Panc1 (cell line): ENCODE measurements at places on chromosomes 2 and 18. TPM values are rescaled to one million over a fixed set of nuclear protein-coding genes. Genes with fewer than 3 reads are reported as not detected.

DNA sequence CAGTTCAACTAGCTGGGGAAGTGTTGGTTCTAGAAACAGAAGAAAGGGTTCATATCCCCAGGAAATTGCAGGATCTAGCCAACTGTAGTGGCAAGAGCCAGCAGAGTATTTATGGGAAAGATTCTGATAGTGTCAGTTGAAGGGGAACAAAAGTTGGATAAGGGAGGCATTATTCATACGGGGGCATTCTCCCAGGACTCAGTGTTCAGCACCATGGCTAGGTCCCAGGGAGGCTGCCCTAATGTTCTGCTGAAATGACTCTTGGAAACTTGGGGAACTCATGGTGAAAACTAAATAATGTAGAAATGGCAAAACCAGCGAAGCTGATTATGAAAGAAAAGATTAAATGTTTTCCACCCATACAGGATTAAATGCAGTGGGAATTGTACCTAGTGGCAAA lies 543.7 kb downstream of the TRIB2 start:
- H3K36me3 ChIP-seq, result no peaks in the 10 kb centered on the region
- no peak for DNase-seq
- H3K4me1 ChIP-seq, result no peaks in the 10 kb centered on the region
- no peak overlapping the region for H3K4me3 ChIP-seq
- no peaks in the 10 kb centered on the region for H3K27me3 ChIP-seq

DNA sequence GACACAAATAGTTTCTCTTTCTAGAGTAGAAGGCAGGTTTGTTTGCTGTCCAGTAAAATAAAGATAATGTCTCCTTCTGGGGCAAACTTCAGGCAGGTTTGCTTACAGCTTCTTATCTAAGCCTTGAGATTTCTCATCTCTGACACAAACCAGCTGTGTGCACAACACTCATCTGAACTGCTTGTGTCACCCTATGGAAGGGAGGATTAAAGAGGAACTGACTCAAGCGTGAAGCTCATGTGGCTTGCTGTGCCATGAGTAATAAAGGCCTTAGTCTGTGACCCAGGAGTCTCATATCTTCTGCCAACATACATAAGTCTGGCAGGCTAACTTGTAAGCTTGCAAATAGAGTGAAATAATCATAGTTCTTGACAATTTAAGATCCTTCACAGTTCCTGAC lies 24.2 kb upstream of the CPO start:
- peak; percentile 92 for DNase-seq
- H3K4me1 ChIP-seq, result no peaks in the 10 kb centered on the region
- no peak overlapping the region for H3K27ac ChIP-seq
- no peaks in the 10 kb centered on the region for H3K27me3 ChIP-seq
- H3K36me3 ChIP-seq, result no peaks in the 10 kb centered on the region
- no peak overlapping the region for H3K4me3 ChIP-seq

DNA sequence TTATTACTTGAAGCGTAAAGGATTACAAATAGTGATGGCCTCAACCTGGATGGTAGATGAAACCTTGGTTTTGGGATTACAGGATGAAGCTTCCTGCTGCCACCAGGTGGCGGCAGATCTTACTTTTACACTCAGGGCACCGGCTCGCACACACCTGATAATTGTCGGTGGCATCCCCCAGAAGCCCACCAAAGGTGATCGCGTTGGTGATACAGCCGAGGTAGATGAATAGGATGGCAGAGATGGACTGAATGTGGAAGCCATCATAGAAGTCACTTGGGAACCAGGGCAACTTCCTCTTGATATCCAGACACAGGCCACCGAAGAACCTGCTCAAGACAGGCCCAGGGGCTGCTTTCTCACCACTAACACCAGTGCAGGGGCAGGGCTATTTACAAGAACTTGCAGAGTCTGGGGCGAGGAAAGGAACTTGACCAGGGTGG lies 51.8 kb downstream of the MTHFD2 start:
- no peak overlapping the region for H3K4me3 ChIP-seq
- H3K27ac ChIP-seq, result no peak overlapping the region
- H3K36me3 ChIP-seq, result no peaks in the 10 kb centered on the region
- peak; percentile 17 for DNase-seq
- H3K27me3 ChIP-seq, result no peaks in the 10 kb centered on the region

DNA sequence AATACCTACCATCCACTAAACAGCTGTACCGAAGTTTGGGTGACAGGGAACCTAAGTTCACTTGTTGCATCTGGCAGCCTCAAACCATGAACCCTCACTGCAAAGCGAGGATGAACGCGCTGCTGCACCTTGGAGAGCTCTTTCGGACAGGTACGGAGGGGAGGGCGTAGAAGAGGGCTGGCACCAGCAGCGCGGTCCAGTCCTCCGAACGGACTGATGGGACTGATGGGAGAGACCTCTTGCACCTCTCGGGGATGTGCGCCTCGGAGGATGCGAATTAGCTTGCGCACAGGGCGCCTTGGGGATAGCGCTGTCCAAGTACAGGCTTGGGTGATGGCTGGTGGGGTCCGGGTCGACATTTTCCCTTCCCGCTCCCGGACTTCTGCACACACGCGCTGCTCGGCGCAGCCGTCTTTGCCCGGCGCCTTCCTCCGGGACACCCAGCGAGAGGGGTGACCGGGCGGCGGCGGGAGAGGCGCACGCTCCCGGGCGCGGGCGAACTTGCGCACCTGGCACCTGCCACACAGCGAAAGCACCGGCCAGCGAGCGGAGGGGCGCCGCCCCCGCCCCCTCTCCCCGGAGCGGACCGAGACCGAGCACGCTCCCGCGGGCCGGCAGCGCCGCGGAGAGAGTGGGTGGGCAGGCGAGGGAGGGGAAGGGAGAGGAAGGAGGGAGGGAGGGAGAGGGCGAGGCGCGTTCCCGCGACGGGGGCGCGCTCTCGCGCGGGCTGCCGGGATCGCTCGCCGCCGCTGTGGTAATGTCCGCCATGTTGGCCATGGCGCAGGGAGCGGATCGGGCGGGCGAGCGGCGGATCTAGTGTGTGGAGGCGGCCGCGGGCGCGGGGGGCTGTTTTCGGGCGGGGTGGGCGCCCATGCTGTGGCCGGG lies at the start of gene EPC2:
TSS of gene EPC2 (plus strand) at position 754 of the 885 bp plus-strand sequence. CDS start 267 bp downstream, outside the sequence.
- H3K4me3 ChIP-seq, result peak within 1 kb of the TSS; percentile 87
- no peak for DNase-seq
- no peaks in the 10 kb centered on the region; the same call in 1 of the 2 replicates for H3K36me3 ChIP-seq
- H3K27me3 ChIP-seq, result peaks cover 13% of the 10 kb centered on the region
- H3K4me1 ChIP-seq, result peaks cover 13% of the 10 kb centered on the region

DNA sequence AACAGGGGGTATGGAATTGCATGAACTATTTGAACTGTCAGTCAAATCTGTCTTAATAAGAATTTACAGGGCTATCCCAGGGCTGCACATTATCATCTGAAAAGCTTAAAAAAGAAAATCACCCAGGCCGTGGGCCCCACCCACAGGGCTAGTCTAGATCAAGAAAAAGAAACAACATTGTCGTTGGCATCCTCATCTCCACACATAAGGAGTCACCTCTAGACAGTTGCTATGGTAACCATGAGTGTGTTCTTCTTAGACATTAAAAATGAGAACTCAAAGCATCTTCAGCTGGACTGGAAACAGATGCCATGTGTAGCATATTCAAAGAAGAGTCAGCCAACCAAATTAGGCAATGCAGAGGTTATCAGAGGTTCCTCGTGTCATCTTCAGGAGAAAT lies 72.3 kb upstream of the CPO start:
- no peaks in the 10 kb centered on the region for H3K36me3 ChIP-seq
- H3K4me3 ChIP-seq, result no peak overlapping the region
- H3K27me3 ChIP-seq, result no peaks in the 10 kb centered on the region
- DNase-seq, result no peak
- H3K27ac ChIP-seq, result no peak overlapping the region

- H3K27me3 ChIP-seq, result no peaks in the 10 kb centered on the region
- peaks cover 2% of the 10 kb centered on the region; the same call in 1 of the 2 replicates for H3K36me3 ChIP-seq
- peak overlapping the region; percentile 48; the same call in 1 of the 2 replicates for H3K27ac ChIP-seq
- DNase-seq, result no peak
Observed at GRCh38 chr18:70338890-70339289, 50.0 kb downstream of the SOCS6 start.

Gene IL1R2
- total RNA-seq, result 0.15 TPM

GRCh38 chr2:149329489-149330126 lies 779 bp upstream of the LYPD6 start:
- no peaks in the 10 kb centered on the region; the same call in 1 of the 2 replicates for H3K4me1 ChIP-seq
- H3K27ac ChIP-seq, result no peak overlapping the region
- H3K4me3 ChIP-seq, result peak overlapping the region; percentile 66

Gene B3GNT7
- 83.3 TPM for total RNA-seq

- H3K36me3 ChIP-seq, result no peaks in the 10 kb centered on the region
- H3K4me3 ChIP-seq, result no peak overlapping the region
- no peak for DNase-seq
- no peak overlapping the region for H3K27ac ChIP-seq
Observed at GRCh38 chr2:98839292-98839691, 96.7 kb downstream of the CRACDL start.

DNA sequence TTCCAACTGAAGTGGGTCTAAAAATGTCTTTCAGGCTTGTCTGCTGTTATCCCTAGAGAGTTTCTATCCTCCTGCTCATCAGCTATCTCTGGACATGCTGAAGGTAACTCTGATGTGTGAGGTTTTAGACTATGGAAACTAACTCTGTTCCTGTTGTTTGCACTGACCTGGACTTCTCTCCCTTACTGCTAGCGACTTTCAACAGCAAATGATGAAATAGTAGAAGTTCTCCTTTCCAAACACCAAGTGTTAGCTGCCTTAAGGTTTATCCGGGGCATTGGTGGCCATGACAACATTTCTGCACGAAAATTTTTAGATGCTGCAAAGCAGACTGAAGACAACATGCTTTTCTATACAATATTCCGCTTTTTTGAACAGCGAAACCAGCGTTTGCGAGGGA lies 26.9 kb downstream of the RMC1 start:
- H3K27me3 ChIP-seq, result no peaks in the 10 kb centered on the region
- peaks cover 40% of the 10 kb centered on the region for H3K36me3 ChIP-seq
- peaks cover 5% of the 10 kb centered on the region; the same call in 1 of the 2 replicates for H3K4me1 ChIP-seq
- DNase-seq, result no peak
- H3K27ac ChIP-seq, result no peak overlapping the region
- no peak overlapping the region for H3K4me3 ChIP-seq

GRCh38 chr18:48921305-48922225 lies 29.2 kb downstream of the SMAD7 start:
- peak overlapping the region; percentile 67 for H3K27ac ChIP-seq
- H3K27me3 ChIP-seq, result no peaks in the 10 kb centered on the region
- DNase-seq, result no peak
- H3K4me1 ChIP-seq, result peaks cover 60% of the 10 kb centered on the region
- H3K36me3 ChIP-seq, result no peaks in the 10 kb centered on the region; the same call in 1 of the 2 replicates

Gene LHCGR
- not detected for total RNA-seq

GRCh38 chr2:143890798-143891197 lies 629.1 kb downstream of the ZEB2 start:
- H3K4me1 ChIP-seq, result no peaks in the 10 kb centered on the region
- no peak overlapping the region for H3K27ac ChIP-seq
- H3K4me3 ChIP-seq, result no peak overlapping the region
- no peaks in the 10 kb centered on the region for H3K36me3 ChIP-seq

- no peaks in the 10 kb centered on the region for H3K27me3 ChIP-seq
- H3K4me1 ChIP-seq, result peaks cover 18% of the 10 kb centered on the region
- no peak for DNase-seq
Observed at GRCh38 chr2:219572237-219573001, at the start of gene INHA. Gene INHA, plus strand, starts transcription at chr2:219572310. Its CDS starts 65 bp downstream, at chr2:219572375.

Gene NPHP1
- 7.2 TPM for total RNA-seq

DNA sequence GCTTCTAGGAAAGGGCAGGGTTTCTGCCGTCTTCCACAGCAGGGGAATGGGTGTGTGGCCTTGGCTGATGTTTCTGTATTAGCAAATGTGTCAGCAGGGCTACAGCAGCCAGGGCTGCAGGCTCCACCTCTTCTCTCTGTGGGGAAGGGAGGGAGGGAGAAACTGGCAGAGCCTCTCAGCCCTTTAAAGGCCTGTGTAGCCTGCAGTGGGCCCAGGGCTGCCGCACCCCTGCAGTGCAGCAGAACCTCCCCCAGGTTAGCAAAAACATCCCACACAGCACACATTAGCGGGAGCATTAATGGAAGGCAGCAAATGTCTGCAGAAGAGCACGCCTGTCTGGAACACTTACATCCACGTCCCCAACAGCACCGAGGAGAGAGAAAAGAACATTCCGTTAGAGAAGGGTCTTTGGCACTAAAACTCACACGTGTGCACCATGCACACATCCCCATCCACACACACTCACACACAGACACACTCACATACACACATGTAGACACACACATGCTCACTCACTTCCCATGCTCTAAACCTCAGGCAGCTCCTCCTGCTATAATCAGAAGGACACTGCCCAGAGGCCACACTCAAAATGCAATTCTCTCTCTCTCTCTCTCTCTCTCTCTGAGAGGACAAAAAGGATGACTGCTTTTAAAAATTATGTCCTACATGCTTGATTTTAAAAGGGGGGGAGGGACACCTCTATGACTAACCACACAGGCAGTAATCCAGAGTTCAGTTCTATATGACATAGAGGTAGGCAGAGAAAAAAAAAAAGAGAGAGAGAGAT lies 24.1 kb downstream of the MRPL35 start:
- no peak overlapping the region for H3K27ac ChIP-seq
- no peaks in the 10 kb centered on the region for H3K36me3 ChIP-seq

DNA sequence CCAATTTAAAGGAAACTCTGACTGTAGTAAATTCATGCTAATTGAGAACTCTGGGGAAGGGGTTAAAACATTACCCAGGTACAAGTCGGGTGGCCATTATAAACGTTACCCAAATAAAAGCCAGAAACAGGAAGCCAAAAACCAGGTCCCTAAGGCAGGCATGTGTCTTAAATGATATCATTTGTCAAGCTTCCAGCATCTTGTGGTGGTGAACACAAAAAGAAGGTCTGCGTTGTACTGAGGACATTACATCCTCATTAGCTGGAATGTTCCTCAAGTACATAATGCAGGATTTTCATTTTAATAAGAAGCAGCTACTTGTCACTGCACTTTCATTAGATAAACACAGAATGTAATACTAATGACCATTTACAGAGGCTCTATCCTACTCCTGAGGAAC lies 10.9 kb downstream of the PTGR3 start:
- no peaks in the 10 kb centered on the region; the same call in 1 of the 2 replicates for H3K4me1 ChIP-seq
- H3K27ac ChIP-seq, result no peak overlapping the region
- H3K4me3 ChIP-seq, result no peak overlapping the region
- no peaks in the 10 kb centered on the region for H3K27me3 ChIP-seq

Gene PLCD4
- total RNA-seq, result 12.9 TPM

DNA sequence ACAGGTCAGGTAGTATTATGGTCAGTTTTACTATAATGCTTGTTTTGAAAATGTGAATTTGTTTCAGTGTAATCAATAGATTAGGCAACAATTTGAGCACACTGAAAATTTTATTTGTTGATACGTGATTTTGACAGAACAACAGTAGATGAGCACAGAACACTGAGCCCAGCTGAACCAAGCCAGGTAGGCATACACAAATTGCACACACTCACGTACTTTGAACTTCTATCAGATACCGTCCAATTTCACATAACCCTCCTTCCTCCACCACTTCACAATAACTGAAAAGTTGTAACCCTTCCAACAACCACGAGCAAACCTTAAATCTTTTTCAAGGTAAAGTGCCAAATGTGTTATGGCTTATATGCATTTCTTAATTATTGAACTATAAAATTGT lies 229.5 kb upstream of the TMEFF2 start:
- no peak overlapping the region for H3K27ac ChIP-seq
- no peak for DNase-seq
- no peaks in the 10 kb centered on the region for H3K4me1 ChIP-seq
- H3K4me3 ChIP-seq, result no peak overlapping the region
- no peaks in the 10 kb centered on the region for H3K36me3 ChIP-seq
